Colonic mucosa (tissue), 4 donors: ENCODE measurements at places on chromosomes 2 and 18.

DNA sequence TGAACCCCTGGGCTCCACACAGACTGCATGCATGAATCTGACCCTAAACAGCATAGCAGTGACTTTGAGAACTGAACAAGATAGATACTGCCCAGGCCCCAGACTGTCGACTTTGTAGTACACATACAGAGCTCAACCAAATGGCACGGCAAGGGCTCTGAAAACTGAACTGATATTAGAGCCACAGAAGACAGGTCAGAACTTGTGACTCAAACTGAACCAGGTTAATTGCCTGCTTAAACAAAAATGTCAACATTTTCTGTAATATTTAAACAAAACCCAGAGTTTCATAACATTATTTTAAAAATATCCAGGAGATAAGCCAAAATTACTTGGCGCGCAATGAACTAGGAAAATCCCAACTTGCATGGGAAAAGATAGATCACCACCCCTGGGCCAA, 260.3 kb downstream of the TPGS2 start:
- DNase-seq, result no peak

DNA sequence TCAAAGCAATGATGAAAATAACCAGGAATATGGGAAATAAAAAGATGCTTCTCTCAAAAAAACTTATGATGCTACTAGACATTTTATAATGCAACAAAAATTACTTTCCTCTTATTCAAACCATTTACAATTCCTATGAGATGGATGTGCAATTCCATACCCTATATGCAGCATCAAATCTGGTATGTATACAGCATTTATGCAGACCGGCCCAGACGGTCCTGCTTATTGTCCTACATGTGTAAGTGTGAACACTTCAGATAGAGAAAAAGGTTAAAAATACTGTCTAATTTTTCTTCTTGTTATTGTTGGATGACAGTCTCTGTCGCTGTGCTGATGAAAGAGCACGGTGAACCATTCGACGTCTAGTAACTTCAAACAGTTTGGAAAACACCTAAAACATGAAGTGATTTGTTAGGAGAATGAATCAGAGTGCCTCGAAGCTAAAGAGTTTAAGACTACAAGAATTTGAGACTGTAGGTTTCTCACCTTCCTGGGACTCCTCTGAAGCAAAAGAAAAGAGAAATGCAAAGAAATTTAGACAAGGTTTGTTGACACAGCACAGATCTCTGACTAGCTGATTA, 80.8 kb downstream of the ATL2 start:
- no peak for DNase-seq

GRCh38 chr18:39701839-39702238, 2136.2 kb upstream of the CELF4 start:
- no peak for DNase-seq

DNA sequence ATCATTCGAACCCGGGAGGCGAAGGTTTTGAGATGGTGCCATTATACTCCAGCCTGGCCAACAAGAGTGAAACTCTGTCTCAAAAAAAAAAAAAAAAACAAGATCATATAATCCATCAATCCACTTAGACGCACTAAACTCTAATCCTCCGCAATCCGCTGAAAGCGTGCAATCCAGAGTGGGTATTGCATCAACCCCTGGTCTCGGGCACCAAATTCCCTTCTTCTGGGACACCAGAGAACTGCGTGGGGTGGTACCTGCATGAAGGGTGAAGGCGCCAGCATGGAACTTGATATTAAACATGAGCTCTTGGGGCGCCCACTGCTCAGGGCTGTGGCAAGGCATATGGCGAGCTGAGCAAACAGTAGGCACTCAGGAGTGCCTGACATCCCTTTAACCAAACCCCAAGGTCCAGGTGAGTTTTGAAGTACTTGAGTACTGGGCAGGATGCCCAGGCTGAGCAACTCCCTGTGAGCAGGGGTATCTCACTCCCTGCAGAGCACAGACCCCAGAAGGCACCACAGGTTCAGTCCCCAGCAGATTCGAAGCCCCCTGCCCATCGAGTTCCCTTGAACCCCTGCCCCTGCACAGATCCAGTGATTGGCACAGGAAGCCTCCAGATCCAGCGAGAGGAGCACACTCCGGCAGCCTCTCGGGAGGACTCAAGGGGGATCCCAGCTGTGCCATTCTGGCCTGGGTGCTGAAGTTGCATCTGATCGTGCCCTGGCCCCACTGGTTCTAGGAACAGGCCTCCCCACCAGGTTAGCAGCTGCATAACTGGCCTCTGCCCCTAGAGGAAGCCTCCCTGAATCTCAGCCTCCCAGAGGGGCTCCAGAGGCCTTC, 8.0 kb downstream of the ALPI start:
- DNase-seq, result no peak

DNA sequence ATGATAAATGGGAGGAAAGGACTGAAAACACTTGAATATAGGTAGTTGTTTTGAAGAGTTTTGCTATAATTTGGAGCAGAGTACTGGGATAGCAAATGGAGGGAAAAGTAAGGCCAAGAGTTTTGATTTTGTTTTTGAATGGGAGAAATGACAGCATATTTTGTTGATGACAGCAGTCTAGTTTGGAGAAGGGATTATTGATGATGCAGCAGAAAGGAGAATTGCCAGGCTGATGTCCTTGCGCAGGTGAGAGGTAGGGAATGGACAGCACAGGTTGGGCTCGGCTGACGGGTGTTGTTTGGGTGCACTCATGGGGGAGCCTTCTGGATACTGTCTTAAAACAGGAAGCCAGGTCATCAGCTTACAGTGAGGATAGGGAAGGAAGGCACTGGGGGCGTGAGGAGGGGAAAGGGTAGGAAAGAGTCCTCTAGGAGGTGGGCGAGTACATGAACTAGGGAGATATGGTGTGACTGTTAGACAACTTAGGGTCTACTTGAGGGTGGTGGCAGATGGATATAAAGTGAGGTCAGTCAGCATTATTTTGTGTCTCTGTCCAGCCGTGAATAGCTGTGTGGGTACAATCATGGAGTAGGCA, 10.4 kb downstream of the NCAPH start:
- DNase-seq, result no peak

GRCh38 chr2:69716555-69717120, 25.3 kb upstream of the ANXA4 start:
- DNase-seq, result no peak

- DNase-seq, result no peak
These were observed 134.0 kb downstream of the FTCDNL1 start for GRCh38 chr2:199716807-199717586.

GRCh38 chr18:3655254-3656050, 205.5 kb downstream of the TGIF1 start:
- DNase-seq, result no peak

DNA sequence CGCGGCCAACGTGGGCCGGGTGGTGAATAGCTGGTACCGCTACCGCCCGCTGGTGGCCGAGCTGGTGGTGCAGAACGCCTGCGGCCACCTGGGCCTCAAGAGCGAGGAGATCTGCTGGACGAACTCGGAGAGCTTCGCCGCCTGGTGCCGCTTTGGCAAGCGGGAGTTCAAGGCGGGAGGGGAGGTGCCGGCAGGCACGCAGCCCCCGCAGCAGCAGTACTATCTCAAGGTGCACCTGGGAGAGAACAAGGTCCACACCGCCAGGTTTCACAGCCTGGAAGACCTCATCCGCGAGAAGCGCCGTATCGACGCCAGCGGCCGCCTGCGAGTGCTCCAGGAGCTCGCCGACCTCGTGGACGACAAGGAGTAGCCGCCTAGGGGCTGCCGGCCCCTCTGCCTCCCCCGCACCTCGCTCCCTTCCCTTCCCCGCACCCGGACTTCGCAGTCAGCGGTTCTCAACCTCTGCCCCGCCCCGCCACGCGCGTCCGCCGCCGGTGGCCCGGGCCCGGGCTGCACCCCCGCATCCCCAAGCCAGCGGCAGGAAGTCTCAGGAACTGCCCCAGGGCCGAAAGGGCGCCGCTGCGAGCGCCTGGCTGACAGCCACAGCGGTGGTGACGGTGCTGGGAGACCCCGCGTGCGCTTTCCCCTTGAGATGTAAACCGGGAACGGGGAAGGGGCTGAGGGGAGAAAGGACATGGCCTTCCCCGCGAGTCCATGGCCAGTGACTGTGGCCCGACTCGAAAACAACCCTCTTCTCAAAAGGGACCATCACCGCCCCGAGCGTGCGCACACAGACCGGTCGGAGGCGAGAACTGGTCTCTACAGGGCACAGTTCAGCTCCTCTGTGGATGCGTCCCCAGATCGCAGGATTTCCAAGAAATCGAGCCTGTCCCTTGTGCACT, 2.2 kb downstream of the LRATD1 start:
- peak; percentile 86 for DNase-seq

GRCh38 chr2:33521791-33522281, 45.4 kb downstream of the RASGRP3 start:
- DNase-seq, result no peak

DNA sequence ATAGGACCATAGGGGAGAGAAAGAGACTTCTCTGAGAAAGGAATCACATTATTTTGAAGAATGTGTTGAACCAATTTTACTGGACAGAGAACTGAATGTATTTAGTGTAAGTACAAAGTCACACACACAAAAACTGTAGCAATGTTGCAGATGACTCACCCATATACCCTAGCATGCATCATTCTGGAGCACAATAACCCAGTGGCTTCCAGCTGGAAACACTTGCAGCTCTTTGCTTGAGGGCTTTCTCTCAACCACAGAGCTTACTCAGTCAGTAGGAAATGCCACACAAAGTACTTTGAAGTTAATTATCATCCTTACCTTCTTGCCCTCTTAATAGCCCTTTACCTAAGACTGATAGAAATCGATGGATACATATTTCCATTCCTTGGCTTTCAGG, 760.0 kb upstream of the FSHR start:
- DNase-seq, result no peak

- no peak for DNase-seq
These were observed 45.4 kb upstream of the PTMA start for GRCh38 chr2:231662811-231663457.

DNA sequence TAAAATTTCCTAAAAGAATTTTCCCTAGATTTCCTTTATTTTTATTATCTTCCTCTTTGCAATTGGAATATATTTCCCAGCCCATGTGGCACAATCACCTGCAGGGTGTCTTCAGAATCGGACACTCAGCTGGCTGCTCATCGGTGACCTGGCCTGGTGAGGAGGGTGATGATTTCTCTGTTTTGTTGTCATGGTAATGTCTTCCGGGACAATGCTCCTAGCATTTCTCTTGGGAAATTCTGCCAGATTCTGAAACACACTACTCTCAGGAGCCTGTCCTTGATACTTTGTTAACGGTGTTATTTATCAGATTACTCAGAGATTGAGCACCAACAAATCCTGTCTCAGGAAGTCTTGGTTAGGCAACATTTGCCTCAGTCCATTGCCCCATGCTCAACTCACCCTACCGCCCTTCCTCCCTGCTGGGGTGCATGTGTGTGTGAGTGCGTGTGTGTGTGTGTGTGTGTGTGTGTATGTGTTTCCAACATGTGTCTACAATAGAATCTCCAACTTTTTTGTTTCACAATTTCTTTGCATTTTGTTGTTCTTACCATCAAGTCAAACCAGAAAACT, 70.3 kb downstream of the MYT1L start:
- DNase-seq, result no peak

DNA sequence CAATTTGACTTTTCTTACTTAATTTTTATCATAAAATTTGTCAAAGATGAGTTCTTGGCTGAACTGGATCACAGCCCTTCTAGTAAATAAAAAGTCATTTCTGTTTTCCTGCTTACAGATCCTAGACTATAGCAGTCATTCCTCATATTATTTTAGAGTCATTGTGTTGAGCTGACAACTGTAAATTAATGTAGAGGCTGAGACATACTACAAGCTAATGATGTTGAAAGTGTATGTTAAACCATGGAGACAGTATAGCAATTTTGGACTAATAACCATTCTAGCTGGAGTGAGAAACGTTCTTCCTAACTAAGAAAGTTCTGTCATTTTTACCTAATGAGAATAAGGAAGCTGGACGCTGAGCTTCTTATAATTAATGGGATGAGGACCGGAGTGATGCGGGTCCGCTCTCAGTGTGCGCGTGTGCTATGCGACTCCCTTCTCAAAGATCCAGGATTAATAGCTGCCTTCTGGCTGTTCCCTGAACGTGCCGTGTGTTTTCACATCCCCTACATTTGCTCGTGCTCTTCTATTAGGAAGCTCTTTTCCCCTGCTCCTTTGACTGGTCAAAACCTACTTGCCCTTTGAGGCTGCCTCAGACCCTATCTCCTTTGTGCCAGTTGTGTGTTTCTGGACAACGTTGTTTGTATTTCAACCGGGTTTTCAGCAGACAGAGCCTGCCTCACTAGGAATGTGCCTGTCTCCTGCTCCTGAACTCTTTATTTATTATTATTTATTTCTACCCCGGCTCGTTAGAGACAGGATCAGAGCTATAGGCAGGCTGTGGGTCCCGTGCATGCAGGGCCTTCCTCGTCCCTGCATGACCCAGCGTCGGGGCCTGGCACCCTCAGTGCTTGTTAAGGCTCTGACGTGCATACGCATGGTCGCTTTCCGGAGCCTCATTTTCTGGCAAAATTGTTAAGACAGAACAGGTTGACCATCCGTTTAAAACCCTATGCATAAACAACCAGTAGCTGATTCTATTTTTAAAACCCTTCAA, 182.6 kb downstream of the DCDC2C start:
- no peak for DNase-seq

GRCh38 chr2:94873362-94874276, 2.4 kb downstream of the TEKT4 start:
- DNase-seq, result no peak

GRCh38 chr2:12700989-12701388, 15.7 kb upstream of the TRIB2 start:
- DNase-seq, result no peak

- DNase-seq, result no peak
These were observed 163.1 kb downstream of the STK39 start for GRCh38 chr2:168084288-168084687.

DNA sequence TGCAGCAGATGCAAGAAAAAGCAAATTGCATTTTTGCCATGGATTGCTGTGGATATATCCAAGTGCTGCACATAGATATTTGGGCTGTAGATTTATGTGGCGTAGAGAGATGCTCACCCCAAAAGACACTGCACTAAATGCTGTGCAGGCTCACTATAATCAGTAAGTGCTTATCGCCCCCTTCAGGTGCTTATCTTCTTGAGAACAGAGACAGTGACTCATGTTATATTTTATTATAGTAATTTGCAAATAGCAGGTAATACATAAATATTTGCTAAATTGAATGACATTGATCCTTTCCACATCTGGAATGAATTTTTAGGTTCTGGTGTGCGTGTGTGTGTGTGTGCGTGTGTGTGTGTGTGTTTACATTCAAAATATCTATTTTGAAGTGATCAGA, 36.8 kb upstream of the PLEKHM3 start:
- DNase-seq, result peak; percentile 47

DNA sequence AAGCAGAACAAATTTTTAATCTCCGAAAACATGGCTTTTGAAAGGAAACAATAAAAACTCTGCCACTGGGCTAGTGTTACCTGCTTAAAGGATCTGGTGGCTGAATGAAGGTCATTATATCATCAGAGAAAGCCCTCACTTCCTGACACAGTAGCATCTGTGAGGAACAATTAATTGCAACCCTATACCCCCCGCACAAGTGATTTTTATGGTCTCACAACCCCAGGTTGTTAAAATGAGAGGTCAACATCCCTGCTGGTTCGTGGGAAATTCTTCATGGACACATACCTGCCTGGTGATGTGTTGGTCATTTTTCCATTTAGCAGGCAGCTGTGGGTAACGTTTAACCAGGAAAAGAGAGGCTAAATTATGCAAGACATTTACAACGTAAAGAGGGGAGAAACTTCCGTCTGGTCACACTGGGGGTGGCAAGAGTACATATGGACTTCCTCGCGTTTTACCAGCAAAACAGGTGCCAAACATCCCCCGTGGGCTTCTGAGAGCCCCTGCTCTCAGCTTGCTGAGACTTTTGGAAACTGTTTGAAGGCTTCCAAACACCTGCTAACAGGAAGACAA, 29.2 kb downstream of the NIFK start:
- DNase-seq, result peak; percentile 47
